CD8-positive, alpha-beta T cell (primary cell): ENCODE measurements at places on chromosomes 11 and 22. TPM values are rescaled to one million over a fixed set of nuclear protein-coding genes. Genes with fewer than 3 reads are reported as not detected.

DNA sequence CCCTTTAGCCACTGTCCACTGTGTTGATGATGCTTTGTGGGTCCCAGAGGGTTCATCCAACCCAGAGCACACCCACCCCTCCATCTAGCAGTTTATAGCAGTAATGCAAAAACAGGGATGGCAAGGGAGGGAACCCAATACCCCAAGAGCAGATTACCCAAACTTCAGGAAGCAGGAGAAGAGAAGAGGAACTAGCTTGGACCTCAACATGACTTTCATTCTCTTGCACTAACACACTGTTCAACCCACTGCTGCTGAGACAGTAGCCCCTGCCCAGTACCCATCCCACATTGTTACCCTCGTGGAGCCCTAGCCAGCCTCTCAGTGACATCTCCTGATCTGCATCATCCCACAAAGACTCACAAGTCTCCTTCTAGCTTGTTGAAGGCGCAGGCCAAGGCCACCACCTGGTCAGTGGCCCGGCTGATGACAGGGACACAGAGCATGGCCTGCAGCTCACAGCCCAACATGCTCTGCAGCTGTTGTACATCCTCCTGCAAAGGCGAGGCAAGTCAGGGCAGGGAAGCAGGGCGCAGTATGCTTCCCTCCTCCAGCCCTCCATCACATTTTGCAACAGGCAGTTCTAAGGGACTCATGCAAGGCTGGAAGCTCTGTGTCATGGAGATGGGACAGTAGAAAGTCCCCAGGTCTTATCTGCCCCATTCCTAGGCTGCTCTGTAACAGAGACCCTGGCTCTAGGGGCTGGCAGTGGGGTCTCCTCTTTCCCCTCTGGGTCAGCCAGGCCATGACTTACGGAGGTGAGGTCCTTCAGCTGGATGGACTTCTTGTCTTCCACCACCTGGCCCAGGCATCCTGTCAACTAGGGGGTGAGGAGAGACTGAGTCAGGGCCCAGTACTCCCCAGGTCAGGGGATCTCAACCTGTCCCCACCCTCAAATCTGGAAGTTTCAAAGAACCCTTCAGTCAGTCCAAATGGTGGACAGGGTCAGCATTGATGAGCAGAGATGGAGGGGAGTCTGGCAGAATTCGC is 85.5 kb downstream of the PDE2A start:
- DNase-seq = no peak

DNA sequence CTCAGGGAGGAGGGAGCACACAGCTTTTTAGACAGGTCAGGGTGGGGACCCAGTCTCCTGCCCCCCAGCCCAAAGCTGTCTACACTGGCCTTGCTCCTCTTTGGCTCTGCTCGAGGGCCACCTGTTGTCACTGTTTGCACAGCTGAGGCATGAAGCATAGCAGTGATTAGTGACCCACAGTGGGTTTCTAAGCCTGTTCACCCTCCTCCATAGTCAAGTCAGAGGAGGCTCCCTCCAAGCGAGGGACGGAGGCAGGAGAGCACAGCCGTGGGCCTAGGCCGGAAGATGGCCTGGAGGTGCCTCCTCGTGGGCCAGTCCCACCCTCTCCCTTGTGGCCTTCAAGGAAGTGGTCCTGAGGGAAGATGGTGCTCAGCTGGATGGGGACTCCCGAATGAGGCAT is 241.1 kb downstream of the GRIK4 start:
- DNase-seq = no peak

DNA sequence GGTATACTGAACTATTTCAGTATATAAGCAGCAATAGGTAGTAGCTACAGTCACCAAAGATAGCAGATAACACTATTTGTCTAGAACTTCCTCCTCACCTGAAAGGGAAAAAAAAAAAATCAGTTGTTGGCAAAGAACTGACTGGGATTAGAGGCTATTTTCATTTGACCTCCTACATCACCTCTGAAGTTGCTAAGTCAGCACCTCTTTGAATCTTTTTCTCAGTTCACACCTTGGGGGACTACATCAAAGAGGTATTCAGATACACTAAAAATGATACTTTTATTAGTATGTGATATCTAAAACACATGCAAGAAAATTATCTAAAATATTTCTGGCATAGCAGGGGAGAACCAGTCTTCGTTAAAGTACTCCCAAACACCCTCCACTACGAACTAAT is 16.2 kb downstream of the MSANTD2 start:
- DNase-seq = no peak

DNA sequence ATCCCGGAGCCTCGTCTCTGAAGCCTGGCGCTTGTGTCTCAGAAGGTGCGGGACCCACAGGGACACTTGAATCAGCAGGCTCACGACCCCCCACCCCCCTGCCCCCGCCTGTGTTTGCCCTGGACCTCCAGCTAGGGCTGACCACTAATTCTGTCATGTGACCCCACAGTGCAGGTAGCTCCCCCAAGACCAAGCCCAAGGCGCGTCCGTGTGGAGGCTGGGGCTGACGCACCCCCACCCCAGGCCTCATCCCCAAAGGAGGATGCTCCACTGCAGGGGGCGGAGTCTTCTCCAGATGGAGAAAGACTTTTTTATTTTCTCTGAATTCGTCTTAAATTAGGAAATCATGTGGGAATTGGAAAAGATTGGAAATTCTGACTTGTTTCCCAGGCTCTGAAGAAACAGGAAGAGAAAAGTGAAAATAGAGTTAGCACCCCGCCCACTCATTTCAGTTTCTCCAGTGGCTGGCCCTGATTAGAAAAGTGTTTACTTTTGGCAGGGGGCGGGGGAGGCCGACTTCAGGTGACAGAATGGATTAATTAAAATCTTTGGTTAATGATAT is 1.0 kb upstream of the RELA start:
- peak; percentile 59 for DNase-seq

DNA sequence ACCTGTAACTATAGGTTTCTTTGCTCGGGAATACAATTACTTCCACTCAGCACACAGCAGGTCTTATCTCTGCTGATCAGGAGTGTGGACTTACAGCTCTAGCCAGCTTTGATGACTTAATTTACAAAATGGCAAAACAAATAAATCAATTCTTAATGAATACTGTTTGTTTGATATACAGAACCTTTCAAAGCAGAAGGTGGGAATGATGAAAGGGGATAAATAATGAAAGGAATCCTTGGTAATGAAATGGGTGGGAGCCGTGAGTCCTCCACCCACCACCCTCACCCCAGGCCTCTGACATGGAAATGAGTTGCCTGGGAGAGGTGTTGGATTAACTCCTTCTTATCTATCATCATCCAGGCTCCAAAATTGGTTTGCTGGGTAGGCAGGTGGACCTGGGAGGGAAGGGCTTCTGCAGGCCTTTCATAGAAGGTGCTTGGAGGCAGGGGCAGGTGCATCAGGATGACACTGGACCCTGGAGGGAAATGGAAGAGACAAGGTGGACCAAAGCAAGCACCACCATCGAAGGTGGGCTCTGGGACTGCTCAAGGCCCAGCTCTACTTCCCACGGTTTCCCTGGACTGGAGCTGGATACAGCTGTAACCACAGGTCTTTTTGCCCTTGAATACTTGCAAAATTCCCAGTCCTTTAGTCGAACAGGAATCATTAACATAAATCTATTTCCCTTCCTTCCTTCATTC is 23.0 kb downstream of the POU2AF1 start:
- DNase-seq = no peak

- DNase-seq = no peak
Observed at GRCh38 chr22:44876921-44877320, 124.5 kb downstream of the ARHGAP8 start.

DNA sequence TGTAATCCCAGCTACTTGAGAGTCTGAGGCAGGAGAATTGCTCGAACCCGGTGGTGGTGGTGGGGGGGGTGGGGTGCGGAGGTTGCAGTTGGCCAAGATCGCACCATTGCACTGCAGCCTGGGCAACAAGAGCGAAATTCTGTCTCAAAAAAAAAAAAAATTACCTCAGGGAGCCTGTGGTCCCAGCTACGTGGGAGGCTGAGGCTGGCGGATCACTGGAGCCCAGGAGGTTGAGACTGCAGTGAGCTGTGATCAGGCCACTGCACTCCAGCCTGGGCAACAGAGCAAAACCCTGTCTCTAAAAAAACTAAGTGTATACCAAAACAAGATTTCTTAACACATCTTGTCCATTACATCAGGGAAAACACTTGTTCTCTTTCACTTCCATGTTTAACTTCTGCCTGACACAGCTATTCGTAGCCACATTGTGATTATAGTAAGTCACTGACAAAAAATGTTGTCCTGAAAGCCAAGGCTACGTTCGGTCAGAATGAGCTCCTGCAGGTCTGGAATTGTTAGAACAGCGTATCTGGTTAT is 1.4 kb downstream of the TMEM80 start:
- DNase-seq = no peak

DNA sequence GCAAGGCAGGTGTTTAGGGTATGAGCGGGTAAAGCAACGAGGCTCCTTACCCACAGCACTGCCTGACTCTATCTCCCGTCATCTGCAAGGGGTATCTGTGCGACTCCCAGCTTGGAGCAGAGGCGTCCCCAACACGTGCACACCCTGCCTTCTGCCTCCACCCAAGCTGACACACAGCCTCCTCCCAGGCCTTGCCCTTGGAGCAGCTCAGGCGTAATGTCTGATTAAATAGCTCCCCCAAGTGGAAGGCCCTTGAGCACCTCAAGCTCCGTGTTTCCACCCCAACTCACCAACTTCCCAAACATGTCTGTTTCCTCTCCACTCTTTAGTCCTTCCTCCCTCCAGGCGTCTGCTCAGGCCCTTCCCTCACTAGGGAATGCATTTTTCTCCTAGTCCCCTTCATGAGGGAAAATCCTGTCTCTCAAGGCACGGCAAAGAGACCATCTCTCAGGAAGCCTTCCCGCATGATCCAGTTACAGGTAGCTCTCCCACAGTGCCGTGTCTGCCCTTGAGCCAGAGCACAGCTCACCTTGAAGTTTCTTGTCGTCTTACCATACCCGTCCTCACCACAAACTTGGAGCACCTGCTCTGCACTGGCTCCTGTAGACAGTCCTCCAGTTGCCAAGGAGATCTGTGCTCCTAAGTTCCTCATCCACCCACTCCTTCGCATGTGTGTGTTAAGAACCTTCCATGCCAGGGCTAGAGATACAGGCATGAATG is 15.8 kb downstream of the CYB5R2 start:
- no peak for DNase-seq

- no peak for DNase-seq
Observed at GRCh38 chr11:8209208-8209807, 40.5 kb upstream of the RIC3 start.

GRCh38 chr11:40302669-40303068 is 1156.8 kb downstream of the LRRC4C start:
- DNase-seq = no peak

DNA sequence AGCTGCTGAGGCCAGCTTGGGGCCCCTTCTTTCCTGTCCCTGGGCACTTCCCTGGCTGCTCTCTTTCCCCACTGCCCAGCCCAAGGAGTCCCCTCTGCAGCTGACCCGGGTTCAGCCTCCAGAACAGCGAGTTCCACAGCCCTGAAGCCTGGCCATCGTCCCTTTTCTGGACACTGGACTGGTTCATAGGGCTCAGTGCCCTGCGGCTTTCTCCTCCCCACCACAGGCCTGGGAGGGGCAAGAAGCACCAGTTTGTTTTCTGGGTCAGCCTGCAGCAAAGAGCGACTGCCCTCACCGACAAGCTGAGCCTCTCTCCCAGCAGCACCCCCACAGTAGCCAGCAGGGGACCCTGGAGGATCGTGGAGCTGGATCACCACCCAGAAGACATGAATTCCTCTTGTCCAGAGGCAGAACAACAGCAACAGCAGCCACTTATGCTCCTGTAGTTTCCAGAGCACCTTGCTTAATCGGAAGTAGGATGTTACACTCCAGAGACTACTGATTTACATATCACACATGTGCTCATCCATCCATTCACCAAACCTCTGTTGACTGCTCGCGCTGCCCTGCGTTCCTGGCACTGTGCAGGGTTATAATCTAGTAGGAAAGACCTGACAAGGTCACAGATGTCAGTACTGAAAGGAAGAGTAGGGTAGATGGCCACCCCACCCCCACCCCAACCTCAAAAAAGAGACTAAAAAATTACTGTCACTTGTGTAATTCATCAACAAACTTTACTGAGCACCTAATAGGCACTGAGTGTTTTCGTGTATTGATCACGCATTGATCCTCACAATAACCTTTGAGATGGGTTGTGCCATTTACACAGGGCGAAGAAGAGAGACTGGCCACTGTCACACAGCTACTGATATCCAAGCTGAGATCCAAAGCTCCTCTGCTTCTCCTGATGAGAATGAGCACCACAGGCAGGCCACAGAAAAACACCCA is 13.0 kb upstream of the CXCR5 start:
- DNase-seq = no peak

GRCh38 chr11:132471466-132471865 is 1060.8 kb downstream of the OPCML start:
- no peak for DNase-seq

DNA sequence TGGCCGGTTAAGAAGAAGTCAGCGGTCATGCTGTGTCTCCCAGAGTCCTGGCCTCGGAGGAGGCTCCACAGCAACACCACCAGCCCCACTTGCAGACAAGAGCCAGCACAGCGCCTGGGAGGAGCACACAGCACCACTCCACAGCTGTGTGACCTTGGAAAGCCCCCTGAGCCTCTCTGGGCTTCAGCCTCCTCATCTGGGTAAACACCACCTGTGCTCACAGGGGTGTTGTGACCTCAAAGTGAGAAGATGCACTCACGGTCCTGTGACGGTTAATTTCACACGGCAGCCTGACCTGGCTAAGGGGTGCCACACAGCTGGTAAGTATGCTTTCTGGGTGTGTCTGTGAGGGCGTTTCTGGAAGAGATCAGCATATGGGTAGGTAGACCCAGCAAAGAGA is 54.7 kb downstream of the PHF21B start:
- no peak for DNase-seq

DNA sequence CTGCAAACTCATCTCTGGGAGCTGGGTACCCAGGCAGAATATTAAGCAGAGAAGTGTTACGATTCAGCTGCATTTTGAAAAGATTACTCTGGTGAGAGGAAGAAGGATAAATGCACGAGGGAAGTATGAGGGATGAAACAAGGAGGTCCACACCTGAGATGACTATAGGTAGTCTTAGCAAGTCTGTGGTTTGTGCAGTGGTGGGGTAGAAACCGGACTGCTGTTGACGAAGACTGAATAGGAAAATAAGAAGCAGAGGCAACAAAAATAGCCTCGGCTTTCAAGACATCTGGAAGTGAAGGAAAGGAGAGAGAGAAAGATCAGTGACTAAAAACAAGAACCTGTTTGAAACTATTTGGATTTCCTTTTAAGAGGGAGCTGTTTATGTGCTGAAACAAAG is 810.8 kb downstream of the OPCML start:
- no peak for DNase-seq

DNA sequence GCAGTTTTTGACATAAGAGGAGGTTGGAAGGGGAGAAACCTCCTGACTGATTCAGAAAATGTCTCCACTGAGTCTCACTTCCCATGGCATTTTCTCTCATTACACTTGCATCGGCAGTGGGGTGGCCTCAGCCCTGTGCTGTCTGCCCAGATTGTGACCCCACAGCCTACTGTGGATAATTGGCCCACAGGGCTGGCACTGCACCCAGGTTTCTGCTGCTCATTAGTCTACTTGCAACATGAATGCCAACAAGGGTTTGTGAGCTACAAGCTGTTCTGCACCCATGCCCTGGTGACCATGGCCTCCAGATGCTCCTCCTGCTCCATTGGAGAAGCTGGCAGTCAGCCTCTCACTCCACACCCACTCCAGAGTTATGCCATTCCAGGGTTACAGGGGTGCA is 296.0 kb downstream of the CTTN start:
- DNase-seq = no peak

The CELSR1 gene
- 0.92 TPM for total RNA-seq

The PGA5 gene
- not detected for total RNA-seq

The ALDH3B1 gene
- not detected for total RNA-seq

The CALCB gene
- total RNA-seq = not detected

The C11orf42 gene
- not detected for total RNA-seq

The MS4A1 gene
- total RNA-seq = 13.2 TPM

The LDHAL6A gene
- total RNA-seq = not detected

The PRG3 gene
- not detected for total RNA-seq

The DDX25 gene
- total RNA-seq = 0.31 TPM
